Stimulated activated CD4-positive, alpha-beta T cell treated with anti-CD3 and anti-CD28 coated beads, Interleukin-4, amount 100 ng/mL, for 1 hour (primary cell): ENCODE measurements at places on chromosomes 12 and 14.

- DNase-seq, result no peak
These were observed 191.5 kb upstream of the BTG1 start for GRCh38 chr12:92337128-92337527.

DNA sequence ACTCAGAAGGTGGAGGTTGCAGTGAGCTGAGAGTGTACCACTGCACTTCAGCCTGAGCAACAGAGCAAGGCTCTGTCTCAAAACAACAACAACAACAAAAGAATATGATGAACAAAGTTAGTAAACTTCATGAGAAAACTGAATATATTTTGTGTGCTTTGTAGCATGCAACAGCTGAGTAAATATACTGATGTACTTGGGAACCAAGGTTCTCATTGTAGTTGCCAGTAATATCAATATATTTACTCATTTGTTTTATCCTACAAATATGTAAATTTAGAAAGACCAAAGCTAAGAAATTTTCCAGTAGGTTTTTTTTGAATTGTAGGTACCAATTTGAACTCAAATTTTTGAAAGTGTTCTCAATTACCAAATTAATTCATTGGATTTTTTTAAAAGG lies 127.2 kb downstream of the IPO8 start:
- DNase-seq, result no peak

DNA sequence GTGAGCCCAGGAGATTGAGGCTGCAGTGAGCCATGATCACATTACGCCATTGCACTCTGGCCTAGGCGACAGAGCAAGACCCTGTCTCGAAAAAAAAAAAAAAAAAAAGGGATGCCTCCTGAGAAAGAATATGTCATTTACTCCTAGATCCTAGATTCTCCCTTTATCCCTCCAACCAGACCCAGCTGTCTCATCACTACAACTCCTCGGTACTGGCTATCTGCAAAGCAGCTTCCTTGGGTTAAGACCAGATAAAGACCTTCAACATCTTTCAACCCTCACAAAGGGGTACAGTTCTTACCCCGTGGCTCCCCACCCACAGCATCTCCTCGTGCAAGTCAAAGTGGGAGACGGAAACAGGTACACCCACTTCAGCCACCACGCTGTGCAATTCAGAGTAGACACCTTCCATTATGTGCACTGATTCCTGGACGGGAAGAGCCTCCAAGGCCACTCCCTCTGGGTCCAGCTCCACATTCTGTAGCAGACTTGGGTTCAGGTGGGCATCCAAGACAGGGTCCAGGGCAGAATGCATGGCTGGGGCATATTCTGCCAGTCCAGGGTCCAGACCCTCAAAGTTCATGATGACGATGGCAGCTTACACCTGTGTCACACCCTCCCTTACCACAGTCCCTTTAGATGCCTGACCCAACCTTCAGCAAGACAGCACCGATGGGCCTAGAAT lies 1.1 kb downstream of the PAN2 start:
- no peak for DNase-seq

DNA sequence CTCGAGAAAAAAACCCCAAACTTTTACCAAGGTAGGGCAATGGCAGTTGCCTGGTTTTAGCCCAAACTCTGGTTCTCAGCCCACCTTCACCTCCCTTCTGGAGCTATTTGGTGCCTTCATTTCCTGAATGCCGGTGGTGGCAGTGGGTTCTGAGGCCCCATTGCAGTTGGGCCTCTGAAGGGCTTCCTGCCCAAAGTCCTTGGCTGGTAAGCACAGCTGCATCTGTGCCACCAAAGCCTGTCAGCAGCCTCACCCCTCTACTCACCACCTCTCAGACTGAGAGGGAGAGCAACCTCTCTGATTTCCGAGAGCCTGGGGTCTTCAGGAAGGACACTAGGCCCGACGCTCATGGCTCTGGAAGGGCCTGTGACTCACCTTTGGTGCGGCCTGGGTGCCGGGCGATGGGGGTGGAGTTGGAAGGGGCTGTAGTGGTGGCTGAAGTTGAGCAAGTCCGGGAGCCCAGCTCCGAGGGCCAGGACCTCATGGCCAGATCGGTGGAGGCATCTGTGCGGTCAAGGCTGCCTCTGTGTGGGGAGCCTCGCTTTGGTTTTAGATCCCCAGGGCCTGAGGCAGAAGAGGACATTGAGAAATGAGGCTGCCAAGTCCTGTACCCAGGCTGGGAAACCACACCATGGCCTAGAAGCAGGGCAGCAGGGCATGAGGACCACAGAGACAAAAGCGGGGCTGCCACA lies 38.6 kb upstream of the GPR68 start:
- no peak for DNase-seq

DNA sequence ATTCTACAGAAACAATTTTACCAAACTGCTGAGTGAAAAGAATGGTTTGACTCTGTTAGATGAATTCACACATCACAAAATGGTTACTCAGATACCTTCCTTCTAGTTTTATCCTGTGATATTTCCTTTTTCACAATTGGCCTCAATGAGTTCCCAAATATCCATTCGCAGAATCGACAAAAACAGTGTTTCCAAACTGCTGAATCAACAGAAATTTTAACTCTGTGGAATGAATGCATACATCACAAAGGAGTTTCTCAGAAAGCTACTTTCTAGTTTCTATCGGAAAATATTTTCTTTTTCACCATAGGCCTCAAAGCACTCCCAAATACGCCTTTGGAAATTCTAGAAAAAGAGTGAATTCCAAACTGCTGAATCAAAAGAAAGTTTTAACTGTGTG lies 525.0 kb downstream of the ALG10 start:
- no peak for DNase-seq

DNA sequence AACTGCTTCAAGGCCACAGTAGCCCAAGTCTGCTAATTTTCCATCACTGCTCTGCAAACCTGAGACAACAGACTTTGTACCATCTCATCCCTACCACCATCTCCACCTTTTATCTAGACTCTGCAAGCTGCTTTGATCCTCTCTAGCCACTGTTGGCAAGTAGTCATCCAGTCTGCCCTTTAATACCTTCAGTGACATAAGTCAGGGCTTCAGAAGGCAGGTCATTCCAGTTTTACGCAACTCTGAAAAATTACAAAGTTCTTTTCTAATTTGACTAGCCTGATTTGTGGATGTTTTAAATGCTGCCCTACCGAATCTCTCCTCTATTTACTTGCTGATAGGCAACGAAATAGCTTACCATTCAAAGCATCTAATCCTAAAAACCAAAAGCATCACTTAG lies 2.8 kb downstream of the FERMT2 start:
- no peak for DNase-seq

GRCh38 chr12:1592444-1593173 lies 1.8 kb downstream of the FBXL14 start:
- peak; percentile 64 for DNase-seq

DNA sequence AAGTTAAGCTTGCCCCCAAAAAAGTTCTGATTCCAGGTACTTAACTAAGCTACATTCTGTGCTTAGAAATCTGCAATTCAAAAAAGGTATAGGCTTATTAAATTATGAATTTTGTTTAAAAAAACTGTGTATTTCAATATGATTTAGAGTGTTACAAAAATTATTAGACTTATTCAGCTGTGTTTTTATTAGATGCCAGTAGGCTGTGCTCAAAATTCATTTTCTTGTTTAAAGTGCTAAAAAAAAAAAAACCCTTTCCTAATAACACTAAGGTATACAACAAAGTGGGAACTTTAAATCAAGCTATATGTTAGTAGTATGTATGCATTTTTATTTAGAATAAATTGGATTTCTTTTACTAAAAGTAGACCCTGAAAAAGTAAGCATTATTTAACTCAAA lies 25.0 kb downstream of the LRRC9 start:
- no peak for DNase-seq

DNA sequence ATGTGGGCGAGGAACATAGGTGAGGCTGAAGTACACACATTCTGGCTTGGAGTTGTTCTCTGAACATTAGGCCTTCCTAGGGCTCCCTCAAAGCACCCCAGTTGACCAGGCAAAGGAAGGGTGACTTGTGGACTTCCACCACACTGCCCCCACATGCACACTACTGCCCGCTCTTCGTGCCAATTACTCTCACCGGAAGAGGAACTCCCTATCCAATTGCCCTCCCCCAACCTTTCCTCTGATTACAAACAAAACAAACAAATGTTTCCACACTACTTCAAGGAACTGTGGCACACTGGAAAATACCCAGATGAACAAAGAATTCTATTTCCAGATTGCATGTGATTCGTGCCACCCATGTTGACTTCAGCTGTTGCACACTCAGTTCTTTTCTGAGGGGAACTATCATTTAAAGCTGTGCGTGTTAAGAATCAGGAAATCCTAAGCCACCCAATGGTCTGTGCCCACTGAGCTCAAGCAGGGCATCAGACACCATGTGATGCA lies 139.3 kb downstream of the SSPN start:
- no peak for DNase-seq

GRCh38 chr12:109445191-109445609 lies 31.9 kb downstream of the KCTD10 start:
- no peak for DNase-seq

DNA sequence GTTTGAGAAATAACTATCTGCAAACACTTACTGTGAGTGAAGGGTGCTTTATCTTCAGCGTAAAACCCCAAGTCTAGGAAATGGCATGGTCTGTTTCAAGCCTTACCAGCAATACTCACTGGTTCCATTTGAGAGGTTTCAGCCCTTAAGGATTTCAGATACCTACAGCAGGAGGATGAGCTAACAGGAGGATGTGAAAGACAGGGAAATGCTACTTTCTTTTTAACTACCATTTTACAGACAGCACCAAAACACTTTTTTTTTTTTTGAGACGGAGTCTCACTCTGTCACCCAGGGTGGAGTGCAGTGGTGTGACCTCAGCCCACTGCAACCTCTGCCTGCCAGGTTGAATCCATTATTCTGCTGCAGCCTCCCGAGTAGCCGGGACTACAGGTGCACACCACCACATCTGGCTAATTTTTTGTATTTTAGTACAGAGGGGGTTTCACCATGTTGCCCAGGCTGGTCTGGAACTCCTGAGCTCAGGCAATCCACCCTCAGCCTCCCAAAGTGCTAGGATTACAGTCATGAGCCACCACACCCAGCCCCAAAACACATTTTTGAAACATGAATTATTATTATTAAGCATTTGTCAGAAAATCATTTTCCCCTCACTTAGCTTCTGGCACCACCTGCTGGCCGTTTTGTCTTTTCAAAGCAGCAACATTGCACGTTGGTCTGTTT lies 4.6 kb downstream of the MTRFR start:
- peak; percentile 79 for DNase-seq

DNA sequence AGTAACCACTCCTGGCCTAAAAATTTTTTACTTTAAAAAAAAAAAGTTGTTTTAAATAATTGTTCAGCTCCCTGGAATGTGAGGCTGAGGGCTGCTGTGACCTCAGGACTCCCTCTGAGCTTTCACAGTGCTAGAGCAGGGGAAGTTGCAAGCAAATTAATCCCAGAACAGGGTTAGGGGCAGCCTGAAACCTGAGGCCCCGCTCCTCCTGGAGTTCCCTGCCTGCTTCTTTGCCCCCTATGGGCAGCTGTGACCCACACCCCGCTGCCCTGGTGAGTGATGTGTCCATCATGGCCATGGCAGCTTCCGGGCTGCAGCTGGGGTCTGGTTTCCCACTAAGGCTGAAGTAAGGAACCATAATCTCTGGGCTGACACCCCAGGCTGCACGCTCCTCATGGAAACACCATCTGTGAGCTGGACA lies 9.5 kb downstream of the RITA1 start:
- DNase-seq, result no peak

DNA sequence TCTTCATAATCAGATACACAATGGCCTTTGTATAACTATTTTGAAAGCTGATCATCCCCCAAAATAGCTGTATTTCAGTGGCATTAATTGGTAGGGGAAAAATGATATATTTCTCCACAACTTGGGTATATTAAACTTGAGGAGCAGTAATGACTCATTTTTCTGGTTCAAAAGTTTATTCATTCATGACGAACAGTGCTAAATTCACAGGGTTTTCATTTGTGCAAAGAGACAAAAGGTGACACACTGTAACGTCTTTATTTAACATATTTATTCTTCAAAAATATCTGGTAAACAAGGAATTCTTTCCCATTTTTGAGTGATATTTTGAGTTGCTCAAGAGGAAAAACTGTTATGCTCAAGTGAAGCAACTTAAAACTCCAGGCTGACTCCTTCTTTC lies 415.5 kb upstream of the SOX5 start:
- no peak for DNase-seq

DNA sequence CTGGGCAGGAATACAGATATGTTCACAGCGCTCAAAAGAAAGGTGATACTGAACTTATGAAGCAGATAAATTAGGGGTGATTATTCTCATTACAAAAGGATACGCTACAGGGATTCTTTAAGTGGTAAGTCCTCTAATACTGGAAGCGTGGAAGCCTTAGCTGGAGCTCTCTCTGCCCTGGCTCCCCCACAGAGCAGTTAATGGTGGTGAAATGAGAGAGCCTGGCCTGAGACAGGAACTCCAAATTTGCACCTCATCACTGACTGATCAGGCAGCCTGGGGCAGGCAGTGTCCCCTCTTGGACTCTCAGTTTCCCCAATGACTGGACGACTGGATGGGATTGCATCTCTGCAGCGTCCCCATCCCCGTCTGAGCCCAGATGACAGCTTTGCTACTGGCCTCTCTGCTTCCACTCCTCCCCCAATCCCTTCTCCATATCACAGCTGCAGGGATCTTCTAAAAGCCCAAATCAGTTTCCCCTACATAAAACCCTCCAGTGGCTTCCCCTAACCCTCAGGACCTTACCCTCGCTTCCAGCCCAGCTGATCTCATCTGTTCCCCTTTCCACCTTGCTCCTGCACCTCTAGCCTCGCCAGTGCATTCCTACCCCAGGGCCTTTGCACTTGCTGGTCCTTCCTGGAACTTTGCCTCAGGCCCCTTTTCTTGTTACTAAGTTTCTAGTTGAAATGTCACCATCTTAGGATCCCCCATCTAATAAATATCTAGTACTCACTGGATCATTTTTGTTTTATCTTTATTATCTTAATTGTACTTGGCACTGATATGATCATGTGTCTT lies 171.7 kb upstream of the LHX5 start:
- DNase-seq, result no peak

DNA sequence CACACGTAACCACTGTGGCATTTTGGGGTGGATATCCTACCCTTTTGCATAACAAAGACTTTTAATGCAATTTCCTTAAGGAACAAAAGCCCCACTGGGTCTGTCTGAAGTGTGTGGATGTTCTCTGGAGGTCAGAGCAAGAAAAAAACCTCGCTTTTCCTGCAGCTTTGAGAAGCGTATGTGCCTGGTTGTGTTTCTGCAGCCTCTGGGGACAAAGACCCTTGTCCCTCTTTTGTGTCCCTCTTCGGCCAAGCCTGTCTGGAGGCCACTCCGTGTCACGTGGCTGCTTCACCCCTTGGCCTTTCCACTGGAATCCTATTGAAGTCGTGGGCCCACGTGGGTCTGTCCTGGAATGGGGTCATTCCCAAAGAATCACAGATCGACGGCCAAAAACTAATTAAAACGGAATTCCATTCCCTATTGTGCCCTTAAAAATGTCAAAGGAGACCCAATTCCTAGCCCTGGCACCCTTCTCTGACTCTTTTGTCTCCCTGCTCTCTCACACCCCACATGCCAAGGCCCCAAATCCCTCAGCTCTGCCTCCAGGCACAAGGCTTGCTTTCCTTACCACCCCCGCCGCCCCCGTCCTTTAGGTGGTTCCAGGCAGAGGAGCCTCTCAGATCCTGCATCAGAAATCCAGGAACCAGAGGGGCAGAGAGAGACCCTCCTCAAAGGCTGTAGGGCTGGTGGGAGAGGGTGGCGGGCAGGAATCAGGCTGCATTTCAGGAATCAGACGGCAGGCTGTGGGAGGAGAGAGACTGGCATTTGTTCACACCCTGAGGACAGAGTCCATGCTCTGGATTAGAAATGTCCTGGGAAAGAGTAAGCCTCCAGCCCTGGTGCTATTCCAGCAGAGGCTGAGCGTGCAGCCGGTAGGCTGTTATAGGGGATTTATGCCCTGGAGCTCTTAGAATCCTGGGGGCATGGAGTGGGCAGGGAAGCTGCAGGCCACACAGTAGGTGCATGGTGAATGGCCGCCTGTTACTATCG lies 12.6 kb upstream of the CYP46A1 start:
- DNase-seq, result no peak
